Stimulated activated CD4-positive, alpha-beta T cell treated with anti-CD3 and anti-CD28 coated beads, Interleukin-4, amount 100 ng/mL, for 24 hours (primary cell): ENCODE measurements at places on chromosomes 5 and 9.

GRCh38 chr5:16544607-16545374 is 72.0 kb downstream of the RETREG1 start:
- no peak for DNase-seq

- no peak for DNase-seq
Measured at GRCh38 chr5:111618623-111619271, 106.4 kb upstream of the STARD4 start.

DNA sequence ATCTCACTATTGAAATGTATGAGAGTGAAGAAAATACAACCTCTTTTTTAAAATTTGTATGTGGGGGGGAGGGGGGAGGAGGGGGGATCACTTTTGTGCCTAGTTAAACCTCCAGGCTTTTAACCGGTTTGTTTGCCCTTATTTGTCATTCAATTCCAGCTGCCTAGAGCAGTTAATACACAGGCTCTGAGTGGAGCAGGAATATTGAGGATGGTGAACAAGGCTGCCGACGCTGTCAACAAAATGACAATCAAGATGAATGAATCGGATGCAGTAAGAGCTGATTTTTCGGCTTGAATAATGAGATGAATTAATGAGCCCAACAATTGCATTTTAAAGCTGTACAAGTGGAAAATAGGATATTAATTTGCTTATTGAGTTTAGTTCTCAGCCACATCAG is 28.7 kb upstream of the SNX24 start:
- DNase-seq = no peak

DNA sequence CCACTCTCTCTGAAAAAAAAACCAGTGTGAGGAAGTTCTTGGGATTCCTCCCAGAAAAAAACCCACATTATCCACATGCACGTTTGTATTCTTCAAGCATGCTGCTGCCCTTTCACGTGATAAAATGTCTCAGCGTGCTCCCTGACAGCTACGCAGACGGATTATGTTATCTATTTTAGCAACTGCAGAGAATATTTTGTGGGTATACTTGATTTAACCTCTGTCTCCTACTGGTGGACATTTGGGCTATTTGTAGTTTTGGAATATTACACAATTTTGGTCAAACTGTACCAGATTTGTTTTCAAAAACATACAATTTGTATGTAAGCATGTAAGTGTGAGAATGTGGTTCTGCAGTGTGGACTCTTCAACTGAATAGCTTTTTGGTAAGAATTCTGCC is 10.7 kb downstream of the PRRC2B start:
- no peak for DNase-seq
